ENCODE measurements at places on chromosomes 3 and 15.
A peak's percentile ranks its signal among the peaks of the same experiment; 100 is the strongest.

GRCh38 chr3:4751502-4752101 lies 227.6 kb upstream of the BHLHE40 start:
- no peak for DNase-seq

GRCh38 chr3:48592519-48593087 lies 2.5 kb downstream of the COL7A1 start:
- no peak for DNase-seq

- DNase-seq = peak; percentile 69
Observed at GRCh38 chr15:74988007-74988800, 7.2 kb upstream of the SCAMP5 start.

DNA sequence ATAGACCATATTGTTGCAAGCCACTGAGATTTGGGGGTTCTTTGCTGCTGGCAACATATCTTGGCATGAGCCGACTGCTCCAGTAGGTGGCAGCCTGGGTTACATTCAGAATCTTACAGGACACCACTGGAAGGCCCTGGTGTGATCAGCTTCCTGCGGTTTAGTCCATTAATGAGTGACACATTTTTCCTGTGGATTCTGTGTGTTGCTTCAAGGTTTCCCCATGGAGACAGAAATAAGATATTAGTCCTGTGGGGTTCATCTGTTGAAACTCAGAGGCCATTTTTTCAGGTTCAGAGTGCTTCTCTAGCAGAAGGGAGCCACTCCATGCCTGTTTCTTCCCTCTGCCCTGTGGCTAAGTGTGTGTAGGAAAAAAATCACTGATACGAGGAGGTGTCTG lies 116.2 kb downstream of the MFSD1 start:
- peak; percentile 80 for DNase-seq

DNA sequence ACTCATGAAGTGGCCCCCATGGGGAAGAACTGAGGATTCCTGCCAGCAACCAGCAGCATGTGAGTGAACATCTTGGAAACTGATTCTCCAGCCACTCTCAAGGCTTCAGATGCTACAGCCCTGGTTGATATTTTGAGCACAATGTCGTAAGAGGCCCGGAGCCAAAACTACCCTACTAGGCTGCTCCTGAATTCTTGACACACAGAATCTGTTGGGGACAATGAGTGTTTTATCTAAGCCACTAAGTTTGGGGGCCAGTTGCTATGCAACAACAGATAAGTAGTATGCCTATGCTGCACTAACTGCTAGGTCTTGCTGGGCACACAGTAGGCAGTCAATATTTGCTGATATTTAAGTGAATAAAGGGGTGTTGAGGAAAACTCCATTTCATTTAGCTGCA lies 89.9 kb upstream of the CHL1 start:
- DNase-seq = no peak

DNA sequence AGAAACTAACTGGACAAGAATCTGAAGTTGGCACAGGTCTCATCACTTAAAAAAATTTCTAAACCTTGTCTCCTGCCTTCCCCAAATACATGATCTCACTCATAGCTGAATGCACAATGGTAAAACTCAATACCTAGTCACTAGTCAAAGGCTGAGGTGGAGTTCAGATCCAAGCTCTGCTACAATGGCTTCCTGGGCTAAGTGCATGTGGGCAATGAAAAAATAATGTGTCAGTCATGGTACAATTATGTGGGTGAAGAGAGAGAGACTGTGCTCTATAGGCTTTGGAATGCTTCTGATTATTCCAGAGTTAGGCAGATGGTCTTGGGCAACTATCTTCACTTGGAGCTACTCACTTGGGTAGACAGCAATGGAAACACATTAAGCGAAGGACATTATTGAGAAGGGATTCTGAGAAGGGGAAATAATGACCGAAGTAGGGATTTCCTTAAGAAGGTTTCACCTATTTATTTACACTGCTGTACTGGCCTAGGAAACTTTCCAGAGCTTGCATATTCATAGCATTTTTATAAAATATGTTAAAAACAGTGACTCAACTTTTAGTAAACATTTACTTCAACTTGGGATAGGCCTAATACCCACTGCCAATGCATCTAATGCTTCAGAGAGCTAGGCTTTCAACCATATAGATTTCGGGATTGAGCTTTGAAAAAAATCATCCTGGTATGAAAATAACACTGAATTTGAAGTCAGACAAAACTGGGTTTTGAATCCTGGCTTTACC lies 58.7 kb upstream of the PLXND1 start:
- DNase-seq = no peak

DNA sequence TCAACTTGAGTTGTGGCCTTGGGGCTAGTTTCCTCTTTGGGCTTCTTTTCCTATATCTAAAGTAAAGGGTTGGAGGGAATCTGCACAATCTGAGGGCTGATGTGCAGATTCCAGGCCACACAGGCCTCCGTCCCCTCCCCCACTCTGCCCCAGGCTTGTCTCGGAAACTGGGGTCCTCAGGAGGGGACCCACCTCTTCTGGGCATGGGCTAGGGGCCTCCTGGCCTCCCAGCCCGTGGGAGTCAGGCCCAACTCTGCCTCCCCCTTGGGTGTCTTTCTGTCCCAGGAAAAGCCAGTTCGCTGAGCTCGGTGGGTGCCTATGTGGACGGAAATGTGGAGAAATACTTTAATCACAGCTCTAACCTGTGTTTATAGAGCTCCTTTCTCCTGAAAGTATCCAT lies 4.8 kb downstream of the SMAD6 start:
- no peak for DNase-seq

- DNase-seq = no peak
Observed at GRCh38 chr3:128179484-128179819, 26.2 kb downstream of the EEFSEC start.

DNA sequence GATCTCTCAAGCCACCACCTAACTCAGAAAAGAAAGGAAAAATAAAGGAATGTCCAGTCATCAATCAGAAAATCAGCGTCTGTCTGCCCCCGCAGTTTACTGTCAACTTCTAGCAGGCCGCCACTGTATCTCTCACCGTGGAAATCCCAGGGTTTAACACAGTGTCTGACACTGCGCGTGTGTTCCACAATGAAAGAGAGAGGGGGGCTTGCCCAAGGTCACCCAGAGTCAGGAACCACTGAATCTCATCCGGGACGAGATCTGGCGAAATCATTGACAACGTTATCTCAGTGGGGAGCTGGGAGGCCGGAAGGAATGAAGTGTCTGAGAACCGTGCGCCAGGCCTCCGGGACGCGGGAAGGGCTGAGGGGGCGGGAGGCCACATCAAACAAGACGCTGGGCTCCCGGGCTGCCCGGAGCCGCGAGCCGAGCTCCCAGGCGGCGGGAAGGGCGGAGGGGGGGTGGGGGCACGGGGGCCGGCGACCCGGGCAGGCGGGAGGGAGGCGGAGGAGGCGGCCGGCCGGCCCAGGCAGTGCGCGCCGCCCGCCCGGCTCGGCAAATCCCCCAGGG lies 2.2 kb upstream of the HES1 start:
- DNase-seq = peak; percentile 63

GRCh38 chr15:99010768-99011167 lies 3.2 kb upstream of the PGPEP1L start:
- no peak for DNase-seq
